ENCODE measurements at places on chromosomes 2 and 18.

GRCh38 chr2:13252615-13253014 is 535.9 kb downstream of the TRIB2 start:
- DNase-seq: no peak

DNA sequence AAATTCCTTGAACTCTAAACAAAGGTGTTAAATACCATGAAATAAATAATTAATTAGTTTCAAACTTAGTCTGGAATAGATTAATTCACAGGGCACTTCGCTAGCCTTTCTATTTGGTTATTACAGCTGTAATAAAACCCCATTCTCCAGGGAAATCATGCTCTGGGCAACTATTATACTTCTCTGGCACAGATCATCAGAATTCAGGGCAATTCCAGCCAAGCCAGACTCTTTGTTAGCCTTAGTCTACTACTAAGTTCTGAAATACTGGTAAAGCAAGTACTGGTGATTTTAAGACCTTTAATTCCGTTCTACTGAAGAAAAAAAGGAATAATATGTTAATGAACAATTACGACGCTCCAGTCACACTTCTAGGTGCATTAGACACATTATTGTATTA is 123.4 kb upstream of the PDE1A start:
- no peak for DNase-seq

DNA sequence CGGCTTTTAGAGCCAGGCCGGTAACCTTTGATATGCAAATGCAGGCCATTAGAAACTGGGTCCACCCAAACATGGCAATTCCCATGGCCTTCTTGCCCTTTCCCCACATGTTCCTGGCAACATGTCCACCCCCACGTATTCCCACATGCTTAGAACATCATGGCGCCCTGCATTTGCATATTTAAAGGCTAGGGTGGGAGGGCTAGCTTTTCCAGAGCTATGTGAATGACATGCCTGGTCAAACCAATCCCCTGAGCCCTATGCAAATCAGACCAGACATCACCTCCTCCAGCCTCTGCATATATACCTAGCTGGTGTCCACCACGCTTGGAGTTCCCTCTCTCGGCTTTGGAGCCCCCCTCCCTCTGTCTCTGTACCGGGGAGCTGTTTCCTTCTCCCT is 481.9 kb downstream of the CDH2 start:
- no peak for DNase-seq

DNA sequence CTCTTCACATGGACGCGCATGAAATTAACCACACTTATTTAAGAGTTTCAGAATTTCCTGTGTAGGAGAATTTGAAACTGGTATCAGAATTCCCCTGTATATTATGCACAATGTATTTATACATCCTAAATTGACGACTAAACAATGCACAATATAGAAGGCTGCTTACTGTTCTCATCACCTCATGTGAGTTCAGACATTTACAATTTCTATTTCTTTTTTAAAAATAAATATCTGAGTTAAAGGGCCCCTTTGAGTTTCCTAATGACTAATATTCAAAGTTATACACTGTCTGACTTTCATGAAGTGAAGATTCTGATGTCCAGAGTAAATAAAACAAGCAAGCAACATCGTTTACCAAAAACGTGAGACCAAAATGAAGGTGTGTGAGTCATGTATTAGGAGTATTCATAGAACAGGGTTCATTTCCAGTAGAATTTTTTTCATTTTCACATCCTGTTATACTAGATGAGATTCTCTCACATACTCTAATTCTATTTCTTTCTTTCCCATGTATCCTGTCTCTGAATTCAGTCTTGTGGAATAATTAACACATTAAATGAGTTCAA is 406.2 kb downstream of the NUP35 start:
- DNase-seq: no peak

DNA sequence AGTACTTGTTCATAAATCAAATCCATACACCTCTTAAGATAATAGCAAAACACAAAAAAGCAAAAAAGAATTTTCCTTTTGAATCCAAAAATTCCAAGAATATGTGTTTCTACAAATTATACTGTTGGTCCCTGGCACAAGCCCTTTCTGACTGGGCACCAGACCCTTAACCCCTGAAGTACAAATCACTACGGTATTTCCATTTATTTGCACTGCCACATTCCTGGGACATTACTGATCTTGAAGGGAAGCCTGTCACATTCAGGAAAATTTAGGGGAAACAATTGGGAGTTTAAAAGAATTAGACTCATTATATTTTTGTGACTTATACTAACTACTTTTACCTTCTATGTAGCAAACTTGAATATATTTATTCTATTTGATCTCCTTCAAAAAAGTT is 98.8 kb downstream of the ZNF521 start:
- DNase-seq: no peak

- DNase-seq: peak; percentile 1
Observed at GRCh38 chr2:80255918-80256781, 48.4 kb downstream of the LRRTM1 start.

DNA sequence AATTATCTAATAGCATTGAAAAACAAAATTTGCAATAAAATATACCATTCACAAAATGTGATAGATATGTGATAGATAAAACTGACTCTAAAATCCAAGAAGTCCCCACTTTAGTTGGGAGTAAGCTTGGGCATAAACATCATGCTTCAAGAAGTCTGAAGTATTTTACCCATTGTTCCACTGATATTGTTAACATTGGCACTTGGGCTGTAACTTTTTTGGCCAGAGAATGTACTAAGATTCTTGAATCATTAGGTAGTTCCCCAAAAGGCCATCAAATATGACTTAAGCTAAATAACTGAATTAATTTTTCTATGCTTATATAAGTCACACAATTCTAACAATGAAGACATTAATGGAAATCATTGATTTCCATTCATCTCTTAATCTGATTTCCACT is 413.6 kb downstream of the CDH2 start:
- DNase-seq: no peak

DNA sequence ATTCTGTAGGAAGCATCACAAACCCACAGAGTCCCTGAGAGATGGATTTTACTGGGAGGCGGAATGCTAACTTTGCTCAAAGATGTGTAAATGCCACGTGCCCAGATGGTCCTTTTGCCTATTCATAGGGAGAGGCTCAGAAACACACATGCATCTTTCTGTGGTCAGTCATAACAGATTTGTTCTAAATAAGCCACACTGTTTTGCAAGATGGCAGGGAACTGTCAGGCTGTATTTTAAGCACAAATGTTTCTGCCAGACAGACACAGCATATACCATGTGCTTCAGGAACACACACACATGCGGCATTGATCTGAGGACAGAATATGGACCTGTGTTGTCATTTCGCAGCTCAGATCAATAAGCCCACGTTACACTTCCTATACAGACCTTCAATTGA is 312.0 kb downstream of the GPD2 start:
- no peak for DNase-seq

GRCh38 chr2:150432312-150432625 is 55.2 kb downstream of the RND3 start:
- DNase-seq: no peak

GRCh38 chr18:31778391-31778950 is 17.8 kb upstream of the SLC25A52 start:
- DNase-seq: no peak

DNA sequence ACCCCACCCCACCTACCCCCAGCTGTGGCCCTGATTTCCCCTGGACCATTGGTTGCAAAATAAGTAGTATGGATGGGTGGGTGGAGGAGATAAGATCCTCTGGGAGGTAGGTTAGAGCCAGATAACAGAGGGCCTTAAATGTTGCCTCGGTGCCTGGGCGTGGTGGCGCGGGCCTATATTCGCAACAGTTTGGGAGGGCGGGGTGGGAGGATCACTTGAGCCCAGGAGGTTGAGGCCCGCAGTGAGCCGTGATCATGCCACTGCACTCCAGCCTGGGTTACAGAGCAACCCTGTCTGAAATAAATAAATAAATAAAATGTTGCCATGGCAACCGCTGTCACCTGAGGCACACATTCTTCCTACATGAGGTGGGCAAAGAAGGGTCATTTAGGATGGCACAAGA is 103.3 kb upstream of the GATA6 start:
- no peak for DNase-seq

GRCh38 chr2:156908825-156909224 is 348.7 kb upstream of the GALNT5 start:
- DNase-seq: no peak

DNA sequence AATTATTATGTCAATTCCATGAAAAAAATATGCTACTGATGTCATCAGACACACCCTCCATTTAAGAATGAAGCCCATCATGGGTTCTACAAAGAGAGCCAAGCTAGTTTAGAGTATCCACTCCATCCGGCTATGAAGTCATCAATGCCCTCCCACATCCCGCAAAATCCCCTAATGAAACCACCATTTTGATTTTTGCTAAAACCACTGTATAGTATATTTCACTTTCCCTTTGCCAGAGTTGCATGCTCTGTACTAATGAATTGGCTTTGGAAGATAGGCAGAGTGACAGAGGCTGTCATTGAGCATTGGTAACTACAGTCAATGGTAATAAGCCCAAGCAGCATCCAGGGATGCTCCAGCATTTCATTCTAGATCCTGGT is 118.6 kb downstream of the ANKRD44 start:
- no peak for DNase-seq

DNA sequence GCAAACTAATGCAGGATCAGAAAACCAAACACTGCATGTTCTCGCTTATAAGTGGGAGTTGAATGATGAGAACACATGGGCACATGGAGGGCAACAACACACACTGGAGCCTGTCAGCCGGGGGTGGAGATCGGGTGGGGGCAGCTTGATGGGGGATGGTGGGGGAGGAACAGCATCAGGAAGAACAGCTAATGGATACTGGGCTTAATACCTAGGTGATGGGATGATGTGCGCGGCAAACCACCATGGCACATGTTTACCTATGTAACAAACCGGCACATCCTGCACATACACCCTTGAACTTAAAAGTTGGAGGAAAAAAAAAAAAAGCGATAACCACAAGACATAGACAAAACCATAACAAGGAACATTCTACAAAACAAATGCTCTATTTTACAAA is 10.4 kb downstream of the CHMP3 start:
- DNase-seq: no peak

DNA sequence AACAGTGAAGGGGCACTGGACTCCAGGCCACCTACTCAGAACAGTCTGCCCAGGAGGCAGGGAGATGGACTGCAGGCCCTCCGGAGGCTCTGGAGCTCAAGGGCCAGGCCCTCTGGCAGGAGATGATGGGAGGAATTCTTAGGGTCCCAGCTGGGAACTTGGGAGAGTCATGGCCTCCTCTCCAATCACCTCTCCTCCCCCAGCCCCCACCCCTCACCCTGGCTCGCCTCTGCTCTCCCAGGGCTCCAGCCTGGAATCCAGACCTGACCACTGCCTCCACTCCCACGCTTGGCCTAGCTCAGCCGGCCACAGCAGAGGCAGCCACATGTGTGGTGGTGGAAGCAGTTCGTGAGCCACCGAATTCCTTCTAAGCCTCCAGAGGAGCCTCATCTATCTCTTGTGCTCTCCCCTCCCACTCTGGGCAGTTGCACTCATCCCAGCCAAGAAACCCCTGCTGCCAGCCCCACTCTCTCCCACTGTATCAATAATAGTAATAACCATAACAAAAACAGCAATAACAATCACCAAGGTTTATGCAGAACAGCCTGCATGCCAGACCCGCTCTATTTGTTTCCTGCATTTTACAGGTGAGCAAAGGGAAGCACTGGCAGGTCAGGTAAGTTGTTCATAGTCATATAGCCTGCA is 67.4 kb downstream of the TNS1 start:
- no peak for DNase-seq

DNA sequence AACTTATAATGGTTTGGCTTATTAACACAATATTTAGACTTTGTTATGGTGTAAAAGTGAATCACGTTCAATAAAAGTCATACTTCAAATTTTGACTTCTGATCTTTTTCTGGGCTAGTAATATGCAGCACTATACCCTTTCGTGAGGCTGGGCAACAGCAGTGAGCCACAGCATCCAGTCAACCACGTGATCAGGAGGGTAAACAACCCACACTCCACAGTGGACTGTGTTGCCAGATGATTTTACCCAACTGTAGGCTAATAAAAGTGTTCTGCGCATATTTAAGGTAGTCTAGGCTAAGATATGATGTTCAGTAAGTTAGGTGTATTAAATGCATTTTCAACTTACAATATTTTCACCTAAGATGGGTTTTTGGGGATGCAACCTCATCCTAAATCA is 148.6 kb downstream of the ZNF385B start:
- DNase-seq: no peak

DNA sequence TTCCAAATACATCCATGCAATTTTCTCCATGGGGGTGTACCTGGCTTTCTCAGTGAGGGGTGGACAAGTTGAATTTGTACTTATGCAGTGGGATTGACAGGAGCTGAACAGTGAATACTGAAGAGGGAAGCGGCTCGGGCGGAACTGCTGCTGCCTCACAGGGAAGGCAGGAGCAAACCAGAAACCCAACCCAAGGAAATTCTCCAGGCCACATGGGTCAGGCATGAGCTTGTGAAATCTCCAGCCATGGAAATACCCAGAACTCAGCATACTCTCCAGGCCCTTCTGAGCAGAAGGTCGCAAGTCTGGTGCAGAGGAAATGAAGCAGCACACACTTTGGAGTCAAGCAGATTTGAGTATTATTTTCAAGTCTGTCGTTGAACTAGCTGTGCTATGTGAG is 26.5 kb upstream of the INO80C start:
- DNase-seq: no peak

- DNase-seq: no peak
Observed at GRCh38 chr2:167943897-167944296, 303.5 kb downstream of the STK39 start.

DNA sequence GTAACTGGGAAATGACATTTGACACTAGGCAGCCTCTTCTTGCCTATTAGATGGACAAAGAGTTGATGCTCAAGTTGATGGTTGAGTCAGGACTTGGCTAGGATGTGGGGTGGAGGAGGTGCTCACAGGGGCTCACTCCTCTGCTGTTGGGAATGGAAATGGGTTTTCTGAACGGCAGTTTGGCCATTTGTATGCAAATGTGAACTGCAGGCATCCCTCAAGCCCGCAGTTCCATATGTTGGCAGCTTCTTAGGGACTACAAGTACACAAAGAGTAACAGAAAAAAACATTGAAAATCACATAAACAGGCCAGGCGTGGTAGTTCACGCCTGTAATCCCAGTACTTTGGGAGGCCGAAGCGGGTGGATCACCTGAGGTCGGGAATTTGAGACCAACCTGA is 80.8 kb downstream of the INPP5D start:
- no peak for DNase-seq

GRCh38 chr2:95043300-95044093 is 18.0 kb downstream of the MAL start:
- no peak for DNase-seq

- no peak for DNase-seq
Observed at GRCh38 chr2:160431441-160431840, 62.2 kb downstream of the RBMS1 start.

- no peak for DNase-seq
Observed at GRCh38 chr2:236940497-236940896, 145.2 kb upstream of the COPS8 start.

DNA sequence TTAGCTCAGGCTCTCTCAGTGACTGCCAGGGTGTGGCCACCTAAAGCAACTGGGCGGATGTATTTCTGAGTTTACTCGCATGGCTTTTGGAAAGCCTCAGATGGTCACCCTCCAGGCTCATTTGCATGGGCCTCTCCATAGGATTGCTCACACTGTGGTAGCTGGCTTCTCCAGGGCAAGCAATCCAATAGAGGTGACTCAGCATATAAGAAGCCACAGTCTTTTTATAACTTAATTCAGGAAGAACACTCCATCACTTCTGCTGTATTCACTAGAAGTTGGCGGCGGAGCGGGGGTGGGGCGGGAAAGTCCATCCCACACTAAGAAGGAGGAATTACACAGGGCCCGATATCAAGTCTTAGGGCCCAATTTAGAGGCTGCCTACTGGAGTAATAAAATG is 3.6 kb upstream of the DOK6 start:
- no peak for DNase-seq

Data from NCI-H1048 (cell line).